NCI-H1092 (cell line): ENCODE measurements at places on chromosomes 3 and 15.

- DNase-seq: no peak
Observed at GRCh38 chr3:64360280-64360679, 135.0 kb upstream of the PRICKLE2 start.

DNA sequence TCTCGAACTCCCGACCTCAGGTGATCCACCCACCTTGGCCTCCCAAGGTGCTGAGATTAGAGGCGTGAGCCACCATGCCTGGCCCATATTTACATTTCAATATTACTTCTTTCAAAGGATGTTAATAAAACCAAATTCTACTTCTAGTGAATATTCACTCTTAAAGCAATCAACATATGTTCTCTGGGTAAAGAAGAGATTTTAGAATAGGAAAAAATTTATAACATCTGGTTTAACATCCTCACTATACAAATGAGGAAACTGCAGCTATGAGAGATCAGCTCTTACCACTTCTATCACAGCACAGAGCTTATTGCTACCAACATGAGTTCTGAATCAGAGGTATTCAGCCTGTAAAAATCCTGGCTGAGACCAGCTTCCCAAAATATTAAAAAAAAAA, 48.7 kb downstream of the IL17RD start:
- no peak for DNase-seq

DNA sequence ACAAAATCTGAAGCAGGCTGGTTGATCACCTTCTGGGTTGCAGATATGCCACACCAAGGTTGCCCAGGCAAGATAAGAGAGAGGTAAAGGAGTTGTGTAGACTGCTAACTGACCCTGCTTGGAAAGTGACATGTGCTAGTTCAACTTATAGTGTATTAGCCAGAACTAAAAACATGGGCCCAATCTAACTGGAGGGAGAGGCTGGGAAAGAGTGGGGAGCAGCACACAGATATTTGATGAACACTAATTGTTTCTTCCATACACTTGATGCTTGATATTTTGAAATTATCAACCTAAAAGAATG, 55.1 kb upstream of the ADGRG7 start:
- DNase-seq: no peak

DNA sequence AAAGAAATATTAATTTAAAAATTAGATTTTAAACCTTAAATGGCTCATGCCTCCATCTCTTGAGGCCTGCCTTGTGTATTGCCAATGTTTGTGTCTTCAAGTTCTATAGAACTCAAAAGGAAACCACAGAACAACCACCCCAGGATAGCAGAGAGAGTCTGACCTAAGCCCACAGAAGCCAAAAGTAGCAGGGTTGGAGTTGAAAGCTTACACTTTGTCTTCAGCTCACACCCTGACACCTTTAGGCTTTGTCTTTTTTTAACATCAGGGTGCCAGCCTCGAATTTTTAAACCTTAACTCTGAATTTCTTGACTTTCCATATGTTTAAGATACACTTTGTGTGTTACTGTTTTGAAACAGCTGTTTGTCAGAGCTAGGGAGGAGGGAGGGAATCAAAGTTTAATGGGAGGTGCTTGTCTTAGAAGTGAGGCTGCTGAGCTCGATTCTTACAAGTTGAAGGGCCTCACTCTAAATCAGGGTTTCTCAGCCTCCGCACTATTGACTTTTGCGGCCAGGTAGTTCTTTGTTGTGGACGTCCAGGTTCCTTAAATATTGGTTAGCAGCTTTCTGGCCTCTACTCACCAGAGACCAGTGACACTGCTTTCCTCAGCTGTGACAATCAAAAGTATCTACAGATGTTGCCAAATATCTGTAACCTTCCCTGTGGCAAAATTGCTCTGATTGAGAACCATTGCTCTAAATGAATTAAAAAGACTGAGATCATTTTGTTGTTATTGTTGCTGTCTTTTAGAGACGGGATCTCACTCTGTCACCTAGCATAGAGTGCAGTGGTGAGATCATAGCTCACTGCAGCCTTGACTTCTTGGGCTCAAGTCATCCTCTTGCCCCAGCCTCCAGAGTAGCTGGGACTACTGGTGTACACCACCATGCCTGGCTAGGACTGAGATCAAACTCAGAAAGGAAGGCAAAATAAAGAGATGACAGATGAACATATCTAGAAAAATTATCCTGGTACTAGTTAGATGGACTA, 139.2 kb upstream of the EOMES start:
- no peak for DNase-seq

GRCh38 chr3:126052196-126053058, 31.5 kb downstream of the SLC41A3 start:
- no peak for DNase-seq

- DNase-seq: no peak
Observed at GRCh38 chr3:66997560-66998112, 471 bp upstream of the KBTBD8 start.

DNA sequence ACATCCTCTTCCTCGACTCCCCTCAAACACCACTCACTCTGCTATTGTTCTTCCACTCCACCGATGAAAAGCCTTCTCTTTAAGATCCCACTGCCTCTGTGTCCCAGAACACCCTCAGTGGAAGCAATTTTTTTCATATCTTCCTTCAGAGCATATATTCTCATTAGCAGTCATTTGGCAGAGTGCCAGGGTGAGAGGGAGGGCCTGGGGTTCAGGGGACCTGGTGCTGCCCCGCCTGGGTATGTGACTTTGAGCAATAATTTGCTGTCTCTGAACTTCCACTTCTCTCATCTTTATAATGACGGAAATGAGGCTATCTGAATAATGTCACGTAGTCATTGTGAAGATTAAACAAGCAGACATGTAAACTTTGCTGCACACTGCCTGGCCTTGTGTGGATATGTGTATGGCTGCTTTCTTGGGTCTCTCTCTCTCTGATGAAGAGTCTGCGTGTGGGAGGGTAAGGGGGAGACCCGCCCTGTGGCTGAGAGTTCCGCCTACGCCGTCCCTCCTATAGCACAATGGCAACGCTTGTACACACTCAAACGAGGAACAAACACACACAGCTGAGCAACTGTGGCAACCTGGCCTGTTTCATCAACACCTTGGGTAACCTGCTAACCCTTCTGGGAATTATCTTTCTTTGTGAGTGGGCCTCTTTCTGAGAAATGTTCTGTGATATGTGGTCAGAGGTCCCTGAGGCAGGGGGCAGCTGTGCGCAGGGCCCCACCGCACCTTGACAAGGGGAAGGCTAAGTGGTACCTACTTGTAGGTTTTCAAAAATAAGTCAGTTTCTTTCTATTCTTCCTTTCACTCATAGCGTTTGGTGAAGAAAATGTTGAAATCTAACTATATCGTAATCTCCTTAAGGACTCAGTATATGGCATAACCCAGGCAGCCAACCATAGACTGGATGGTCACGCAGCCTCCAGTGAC, 369.8 kb downstream of the SV2B start:
- DNase-seq: no peak

DNA sequence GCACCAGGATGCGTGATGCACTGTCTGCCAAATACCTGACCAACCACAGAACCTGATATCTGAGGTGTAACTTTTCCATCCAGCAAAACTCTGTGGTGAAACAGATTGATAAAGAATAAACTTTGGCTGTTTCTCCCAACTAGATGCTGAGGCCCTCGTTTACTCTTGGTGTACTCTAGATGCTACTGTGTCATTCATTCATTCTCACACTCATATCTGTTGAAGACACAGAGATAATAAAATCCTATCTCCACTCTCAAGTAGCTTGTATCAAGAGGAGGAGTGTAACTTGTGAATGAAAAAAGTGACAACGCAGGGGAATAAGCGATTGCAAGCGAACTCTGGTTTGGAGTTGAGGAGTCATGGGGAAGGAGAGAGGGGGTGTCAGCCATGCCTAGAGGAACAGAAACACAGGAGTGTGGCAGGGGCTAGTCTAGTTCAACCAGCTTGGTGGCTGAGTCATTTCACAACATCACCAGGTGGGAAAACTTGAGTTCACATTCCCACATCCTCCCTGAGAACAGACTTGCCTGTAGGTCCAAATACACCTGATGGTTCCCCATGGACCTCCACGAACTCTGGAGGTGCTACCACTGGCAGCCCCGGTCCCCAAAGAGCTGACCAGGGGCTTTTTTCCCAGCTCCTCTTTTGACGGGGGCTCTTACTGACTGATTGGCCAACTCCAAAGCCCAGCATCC, 73.3 kb upstream of the SNRK start:
- no peak for DNase-seq

GRCh38 chr3:72081471-72082185, 296.7 kb upstream of the PROK2 start:
- DNase-seq: no peak

DNA sequence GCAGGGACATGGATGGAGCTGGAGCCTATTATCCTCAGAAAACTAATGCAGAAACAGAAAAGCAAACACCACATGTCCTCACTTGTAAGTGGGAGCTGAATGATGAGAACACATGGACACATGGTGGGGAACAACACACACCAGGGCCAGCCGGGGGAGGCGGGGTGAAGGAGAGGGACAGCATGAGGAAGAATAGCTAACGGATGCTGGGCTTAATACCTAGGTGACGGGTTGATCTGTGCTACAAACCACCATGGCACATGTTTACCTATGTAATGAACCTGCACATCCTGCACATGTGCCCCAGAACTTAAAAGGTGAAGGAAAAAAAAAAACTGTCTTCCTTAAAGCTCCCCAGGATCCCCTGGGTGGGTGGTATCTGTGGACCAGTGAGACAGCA, 87.1 kb downstream of the ADAMTS17 start:
- no peak for DNase-seq

GRCh38 chr3:37295925-37296324, 121.5 kb upstream of the LRRFIP2 start:
- DNase-seq: no peak

GRCh38 chr15:48109212-48109611, 11.6 kb upstream of the SLC24A5 start:
- DNase-seq: no peak

DNA sequence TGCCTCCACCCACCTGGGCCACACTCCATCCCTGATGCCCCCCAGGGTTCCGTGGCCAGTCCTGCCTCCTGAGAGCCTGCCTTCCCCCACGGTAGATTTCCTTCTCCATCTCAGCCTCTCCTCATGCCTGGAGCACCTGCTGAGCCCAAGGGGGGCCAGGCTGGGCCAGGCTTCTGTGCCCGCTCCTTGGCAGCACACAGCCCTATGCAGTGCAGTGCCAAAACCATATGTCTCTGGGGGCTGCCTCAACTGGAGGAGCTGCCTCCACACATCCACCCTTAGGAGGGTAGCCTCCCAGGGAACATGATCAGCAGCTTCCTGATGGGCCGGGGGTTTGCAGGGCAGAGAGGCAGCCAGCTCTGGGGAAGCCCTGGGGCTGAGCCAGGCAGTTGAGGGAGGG, 24.6 kb upstream of the GATA2 start:
- DNase-seq: no peak

DNA sequence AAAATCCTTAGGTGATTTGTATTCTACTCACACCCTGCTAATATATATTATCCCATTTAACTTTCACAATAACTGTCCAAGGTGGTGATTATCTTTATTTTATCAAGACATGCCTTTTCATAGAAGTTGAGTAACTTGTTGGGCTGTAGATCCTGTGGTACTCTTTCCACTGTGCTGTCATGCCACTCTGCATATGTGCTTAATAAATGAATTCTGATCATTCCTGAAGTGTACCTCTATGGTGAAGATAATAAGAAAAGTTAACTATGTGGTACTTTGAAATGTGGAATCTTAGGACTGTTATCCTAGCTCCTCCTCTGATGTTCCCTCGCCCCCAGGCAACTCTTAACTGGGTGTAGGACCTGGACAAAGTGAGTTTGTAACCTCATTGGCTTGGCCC, 5.2 kb downstream of the SNRK start:
- no peak for DNase-seq
